ENCODE measurements at places on chromosomes 3 and 15. TPM values are rescaled to one million over a fixed set of nuclear protein-coding genes. Genes with fewer than 3 reads are reported as not detected.
A peak's percentile ranks its signal among the peaks of the same experiment; 100 is the strongest.

DNA sequence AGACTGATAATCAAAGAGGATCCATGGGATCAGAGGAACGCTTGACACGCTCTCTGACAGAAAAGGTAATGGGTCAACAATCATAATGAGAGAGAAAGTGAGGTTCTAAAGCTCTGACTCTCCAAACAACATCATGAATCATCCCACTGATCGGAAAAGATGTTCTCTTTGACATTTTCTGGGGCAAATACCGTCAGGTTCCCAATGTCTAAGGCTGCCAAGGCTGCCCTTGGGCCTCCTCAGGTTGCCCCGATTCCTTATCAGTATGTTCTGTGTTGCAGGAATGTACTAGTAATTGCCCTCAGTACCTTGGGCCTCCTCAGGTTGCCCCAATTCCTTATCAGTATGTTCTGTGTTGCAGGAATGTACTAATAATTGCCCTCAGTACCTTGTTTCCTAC, 60.9 kb downstream of the NPTN start:
- DNase-seq = no peak
- H3K4me3 ChIP-seq = no peak overlapping the region
- H3K27me3 ChIP-seq = no peaks in the 10 kb centered on the region
- H3K36me3 ChIP-seq = peaks cover 10% of the 10 kb centered on the region
- H3K27ac ChIP-seq = no peak overlapping the region
- H3K4me1 ChIP-seq = peaks cover 3% of the 10 kb centered on the region

DNA sequence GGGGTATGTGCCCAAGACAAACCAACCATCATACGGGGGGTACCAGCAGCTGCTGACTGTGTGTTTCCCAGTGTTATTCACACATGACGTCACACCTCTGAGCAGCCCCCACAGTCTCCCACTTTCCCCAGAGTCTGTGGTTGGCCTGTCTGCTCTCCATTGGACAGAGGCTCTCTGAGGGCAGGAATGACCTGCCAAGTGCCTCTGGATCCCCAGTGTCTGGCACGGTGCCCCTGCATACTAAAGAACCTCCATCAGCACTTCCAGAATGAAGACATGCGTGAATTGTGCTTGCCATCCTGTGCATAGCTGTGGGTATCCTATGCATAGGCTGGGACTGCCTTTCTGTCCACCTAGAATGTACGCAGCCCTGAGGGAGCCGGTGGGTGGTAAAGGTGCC, 3.5 kb upstream of the CCDC9B start:
- DNase-seq = no peak
- no peak overlapping the region for H3K4me3 ChIP-seq
- H3K27me3 ChIP-seq = no peaks in the 10 kb centered on the region
- no peak overlapping the region for H3K27ac ChIP-seq
- no peaks in the 10 kb centered on the region for H3K36me3 ChIP-seq

Gene UBAP1L
- 5.4 TPM for total RNA-seq

GRCh38 chr3:59783468-59783988, 733.7 kb upstream of the CFAP20DC start:
- H3K4me1 ChIP-seq = no peaks in the 10 kb centered on the region
- H3K36me3 ChIP-seq = no peaks in the 10 kb centered on the region
- H3K4me3 ChIP-seq = no peak overlapping the region
- DNase-seq = no peak
- no peaks in the 10 kb centered on the region for H3K27me3 ChIP-seq

- no peaks in the 10 kb centered on the region for H3K36me3 ChIP-seq
- H3K27me3 ChIP-seq = no peaks in the 10 kb centered on the region
- no peak overlapping the region for H3K4me3 ChIP-seq
- no peaks in the 10 kb centered on the region for H3K4me1 ChIP-seq
- no peak overlapping the region for H3K27ac ChIP-seq
Observed at GRCh38 chr15:42100021-42100800, 5.8 kb upstream of the PLA2G4D start.

- no peaks in the 10 kb centered on the region for H3K36me3 ChIP-seq
- peak overlapping the region; percentile 83 for H3K4me3 ChIP-seq
- DNase-seq = peak; percentile 68
- H3K27me3 ChIP-seq = no peaks in the 10 kb centered on the region
- peak overlapping the region; percentile 99 for H3K27ac ChIP-seq
Observed at GRCh38 chr15:50685976-50686468, 575 bp downstream of the TRPM7 start.

DNA sequence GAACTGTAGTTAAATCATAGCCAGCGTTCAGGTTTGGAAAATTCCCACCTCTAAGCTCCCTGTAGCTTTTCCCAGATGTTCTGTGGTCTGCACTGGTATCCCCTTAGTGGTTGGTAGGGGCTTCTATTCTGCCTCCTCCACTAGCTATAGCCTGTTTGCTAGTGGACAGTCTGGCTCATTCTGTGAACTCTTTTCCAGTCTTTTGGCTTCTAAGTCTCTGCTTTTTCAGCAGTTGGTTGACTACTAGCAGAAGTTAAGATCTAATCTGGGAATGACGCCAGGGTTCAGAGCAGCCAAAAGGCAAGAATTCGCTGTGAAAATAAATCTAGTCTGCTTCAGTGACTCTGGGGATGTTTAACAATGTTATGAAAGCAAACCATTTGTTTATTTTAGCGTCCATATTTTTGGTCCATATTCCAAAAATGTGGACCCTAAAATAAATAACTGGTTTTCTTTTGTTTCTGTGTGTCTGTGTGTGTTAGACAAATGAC, 73.7 kb upstream of the WDR72 start:
- peak; percentile 93 for DNase-seq
- peak overlapping the region; percentile 17 for H3K27ac ChIP-seq
- H3K4me1 ChIP-seq = peaks cover 16% of the 10 kb centered on the region
- no peaks in the 10 kb centered on the region for H3K36me3 ChIP-seq
- H3K4me3 ChIP-seq = no peak overlapping the region

GRCh38 chr3:16794257-16794656, 90.5 kb upstream of the PLCL2 start:
- H3K4me3 ChIP-seq = no peak overlapping the region
- no peak overlapping the region for H3K27ac ChIP-seq
- H3K36me3 ChIP-seq = no peaks in the 10 kb centered on the region
- no peaks in the 10 kb centered on the region for H3K27me3 ChIP-seq
- no peak for DNase-seq

DNA sequence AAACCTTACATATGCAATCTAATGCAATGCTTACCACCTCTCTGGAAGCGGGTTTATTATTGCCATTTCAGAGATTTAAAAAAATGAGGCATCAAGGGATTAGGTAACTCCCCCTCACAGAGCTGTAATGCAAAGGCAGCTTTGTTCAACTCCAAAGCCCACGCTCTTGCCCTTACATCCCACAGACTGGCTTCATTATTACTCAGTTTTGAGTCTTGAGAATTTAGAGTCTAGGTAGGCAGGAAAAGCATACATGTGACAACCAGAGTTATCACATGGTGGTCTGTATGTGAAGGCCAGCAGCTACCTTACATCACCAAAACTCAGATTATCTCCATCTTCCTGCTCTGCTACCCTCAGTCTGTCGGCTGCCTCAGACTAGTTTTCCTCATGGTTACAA, 326.9 kb downstream of the UACA start:
- no peak overlapping the region for H3K4me3 ChIP-seq
- peaks cover 4% of the 10 kb centered on the region for H3K4me1 ChIP-seq
- H3K27ac ChIP-seq = no peak overlapping the region
- H3K27me3 ChIP-seq = no peaks in the 10 kb centered on the region

- H3K27ac ChIP-seq = no peak overlapping the region
- no peaks in the 10 kb centered on the region for H3K27me3 ChIP-seq
- H3K4me3 ChIP-seq = no peak overlapping the region
Observed at GRCh38 chr3:177340243-177340830, 143.1 kb upstream of the TBL1XR1 start.

GRCh38 chr3:181569356-181569940, 142.3 kb upstream of the SOX2 start:
- no peak overlapping the region for H3K27ac ChIP-seq
- no peak overlapping the region for H3K4me3 ChIP-seq
- H3K4me1 ChIP-seq = no peaks in the 10 kb centered on the region
- no peaks in the 10 kb centered on the region for H3K27me3 ChIP-seq
- no peaks in the 10 kb centered on the region for H3K36me3 ChIP-seq

- no peak overlapping the region for H3K4me3 ChIP-seq
- no peaks in the 10 kb centered on the region for H3K36me3 ChIP-seq
- H3K27ac ChIP-seq = no peak overlapping the region
- DNase-seq = no peak
- no peaks in the 10 kb centered on the region for H3K4me1 ChIP-seq
Observed at GRCh38 chr15:81869161-81869954, 176.5 kb downstream of the MEX3B start.

Gene IL16
- total RNA-seq = 19.9 TPM

DNA sequence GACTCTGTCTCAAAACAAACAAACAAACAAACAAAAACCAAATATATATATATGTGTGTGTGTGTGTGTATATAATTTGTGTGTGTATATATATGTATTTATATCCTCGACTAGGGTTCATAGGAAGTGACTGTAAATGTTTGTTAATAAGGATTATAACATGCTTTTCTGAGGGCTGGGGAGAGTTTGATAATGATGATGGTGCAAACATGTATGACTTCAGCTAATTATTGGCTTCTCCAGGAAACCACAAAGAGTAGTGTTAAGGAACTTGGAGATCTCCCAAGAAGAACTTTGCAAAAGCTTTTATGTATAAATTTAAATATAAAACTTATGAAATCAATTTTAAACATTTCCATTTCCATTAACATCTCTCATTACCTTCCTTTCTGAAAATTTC, 3.9 kb upstream of the OPA1 start:
- H3K27ac ChIP-seq = no peak overlapping the region
- H3K36me3 ChIP-seq = no peaks in the 10 kb centered on the region
- DNase-seq = no peak
- no peaks in the 10 kb centered on the region for H3K27me3 ChIP-seq

Measured in kidney (tissue), 22 donors.